ENCODE measurements at places on chromosomes 6 and 20.
A peak's percentile ranks its signal among the peaks of the same experiment; 100 is the strongest.

DNA sequence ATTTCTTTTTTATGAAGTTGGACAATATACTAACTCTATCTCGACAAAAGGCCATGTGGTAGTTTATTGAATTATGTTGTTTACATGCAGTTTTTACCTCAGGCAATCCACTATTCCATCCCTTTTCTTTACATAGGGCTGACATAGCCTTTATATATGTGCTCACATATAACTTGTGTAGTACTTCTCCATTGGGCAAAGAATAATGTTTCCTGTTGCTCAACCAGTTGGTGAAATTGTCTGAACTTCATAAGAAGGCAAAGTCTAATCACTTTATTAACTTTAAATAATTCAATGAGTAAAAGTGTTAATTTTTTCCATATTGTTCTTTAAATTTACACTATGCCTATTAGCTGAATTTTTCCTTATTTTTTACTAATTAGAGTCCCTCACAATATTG lies 1272.1 kb downstream of the EPHA7 start:
- DNase-seq: peak; percentile 27

GRCh38 chr6:132505158-132505557 lies 7.8 kb downstream of the STX7 start:
- no peak for DNase-seq

DNA sequence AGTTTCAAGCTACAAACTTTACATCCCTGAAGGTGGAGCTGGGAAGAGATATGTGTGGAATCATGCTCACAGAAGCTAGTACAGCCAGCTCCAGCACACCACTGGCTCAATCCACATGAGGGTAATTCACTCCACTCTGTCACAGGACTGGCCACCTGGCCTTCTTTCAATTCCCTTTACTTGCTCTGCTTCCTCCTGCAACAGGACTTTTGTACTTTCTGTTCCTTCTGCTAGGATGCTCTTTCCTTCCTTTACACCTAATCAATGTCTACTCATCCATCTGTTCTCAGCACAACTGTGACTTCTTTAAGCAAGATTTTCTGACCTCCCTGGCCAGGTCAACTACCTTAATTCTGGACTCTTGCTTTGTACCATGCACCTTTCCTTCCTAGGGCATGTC lies 39.4 kb upstream of the MYB start:
- no peak for DNase-seq

DNA sequence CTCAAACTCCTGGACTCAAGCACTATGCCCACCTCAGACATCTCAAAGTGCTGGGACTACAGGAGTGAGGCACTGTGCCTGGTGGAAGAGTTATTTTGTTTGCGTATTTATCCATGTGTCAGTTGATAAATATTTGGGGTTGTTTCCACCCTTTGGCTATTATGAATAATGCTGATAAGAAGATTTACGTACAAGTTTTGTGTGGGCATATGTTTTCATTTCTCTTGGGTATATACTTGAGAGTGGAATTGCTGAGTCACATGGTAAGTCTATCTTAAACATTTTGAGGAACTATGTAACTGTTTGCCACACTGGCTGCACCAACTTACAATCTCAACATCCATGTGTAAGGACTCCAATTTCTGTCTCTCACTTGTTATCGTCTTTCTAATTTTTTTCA lies 200.3 kb downstream of the RNGTT start:
- DNase-seq: peak; percentile 16

- no peak for DNase-seq
Observed at GRCh38 chr20:20188647-20189046, 136.3 kb downstream of the CFAP61 start.

Measured in suppressor macrophage treated with lipopolysaccharide for 1 hour (primary cell).